ENCODE measurements at places on chromosomes 16 and 17.

DNA sequence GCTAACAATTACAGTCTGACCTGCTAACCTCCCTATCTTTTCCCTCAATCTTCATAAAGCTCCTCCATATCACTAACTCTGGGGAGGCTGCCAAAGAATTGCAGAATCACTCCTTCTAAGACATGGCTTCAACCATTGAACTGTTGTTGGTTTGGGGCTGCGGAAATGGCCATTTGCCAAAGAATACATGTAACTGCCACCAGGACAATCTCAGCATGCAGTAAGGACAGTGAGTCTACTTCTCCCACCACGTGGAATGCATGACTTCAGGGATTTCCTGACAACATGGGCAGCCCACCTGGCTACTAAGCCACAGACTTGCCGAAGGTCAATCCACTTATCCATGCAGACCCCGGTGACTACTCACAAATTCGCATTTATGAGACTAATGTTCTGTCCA, 104.3 kb upstream of the NUDT7 start:
- DNase-seq: no peak

DNA sequence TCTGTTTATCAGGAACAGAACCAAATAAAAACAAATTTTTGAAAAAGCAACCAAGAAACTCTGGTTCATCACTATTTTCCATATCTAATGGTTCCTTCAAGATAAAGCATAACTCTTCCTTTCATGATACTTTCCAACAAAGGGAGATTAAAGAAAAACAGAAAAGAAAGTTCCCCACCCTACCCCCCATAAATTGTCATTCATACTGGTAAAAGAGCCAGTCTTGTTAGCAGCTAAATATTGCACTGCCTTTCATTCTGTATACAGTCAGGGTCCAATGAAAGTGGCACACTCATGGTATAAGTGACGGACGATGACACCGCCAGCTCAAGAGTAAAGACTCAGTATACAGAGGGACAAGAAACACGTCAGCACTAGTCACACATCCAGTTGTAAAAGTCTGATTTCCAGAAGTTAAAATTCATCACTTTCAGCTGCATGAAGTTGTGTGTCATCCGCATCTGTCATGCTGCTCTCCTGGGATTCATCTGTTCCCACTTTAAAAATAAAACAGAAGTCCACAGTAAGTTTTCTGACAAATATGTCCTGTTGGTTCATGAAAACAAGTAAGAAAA, 68.5 kb downstream of the CDC27 start:
- no peak for DNase-seq

- DNase-seq: peak; percentile 23
Measured at GRCh38 chr17:36602030-36602748, 806 bp downstream of the MRM1 start.

GRCh38 chr16:3138342-3138741, 3.5 kb downstream of the ZNF213 start:
- DNase-seq: no peak

DNA sequence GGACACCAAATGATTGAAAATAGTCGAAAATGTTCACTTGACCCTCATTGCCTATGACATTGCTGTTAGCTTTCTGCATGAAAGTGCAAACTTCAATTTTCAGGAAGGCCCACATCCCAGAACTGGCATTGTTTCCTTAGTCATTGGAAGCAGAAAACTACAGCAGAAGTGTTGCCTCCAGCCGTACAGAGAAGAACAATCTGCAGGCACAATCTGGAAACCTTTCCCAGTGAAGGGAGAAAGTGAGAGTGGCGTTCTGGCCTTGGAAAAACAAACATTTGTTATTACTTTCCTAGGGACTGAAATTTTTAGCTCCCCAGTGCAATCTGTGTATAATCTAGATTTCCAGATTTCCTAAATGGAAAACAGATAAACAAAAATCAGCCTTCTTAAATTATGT, 529.5 kb upstream of the RBFOX1 start:
- DNase-seq: no peak

DNA sequence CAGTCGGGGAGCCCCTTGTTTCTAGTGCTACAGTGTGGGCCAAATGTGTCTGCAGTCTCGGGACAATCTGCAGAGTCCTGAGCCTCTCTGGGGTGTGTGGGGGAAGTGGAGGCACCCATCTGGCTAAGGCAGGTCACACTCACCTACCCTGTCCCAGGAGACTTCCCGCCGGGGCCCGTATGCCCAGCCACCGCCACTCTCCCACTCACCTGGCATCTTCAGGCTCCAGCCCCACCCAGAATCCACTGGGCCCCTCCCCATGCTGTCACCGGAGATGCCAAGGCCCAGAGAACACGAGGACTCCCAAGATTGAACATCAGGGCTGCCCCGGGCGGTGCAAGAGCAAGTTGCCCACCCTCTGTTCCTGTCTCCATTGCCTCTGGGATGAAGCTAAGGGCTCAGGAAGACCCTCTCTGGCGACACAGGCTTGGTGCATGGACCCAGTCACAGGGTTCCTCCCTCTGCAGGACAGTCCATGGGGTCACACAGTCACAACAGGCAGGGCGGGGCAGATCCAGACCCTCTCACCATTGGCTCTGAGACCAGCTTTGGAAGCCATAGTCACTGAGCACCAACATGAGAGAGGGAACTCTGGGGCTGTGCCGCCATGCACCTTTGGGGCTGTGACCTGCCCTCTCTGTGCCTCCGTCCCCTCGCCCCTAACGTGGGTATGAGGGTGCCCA, 38.1 kb downstream of the SREBF1 start:
- DNase-seq: no peak

GRCh38 chr16:2205967-2206313, 686 bp downstream of the MLST8 start:
- DNase-seq: no peak

DNA sequence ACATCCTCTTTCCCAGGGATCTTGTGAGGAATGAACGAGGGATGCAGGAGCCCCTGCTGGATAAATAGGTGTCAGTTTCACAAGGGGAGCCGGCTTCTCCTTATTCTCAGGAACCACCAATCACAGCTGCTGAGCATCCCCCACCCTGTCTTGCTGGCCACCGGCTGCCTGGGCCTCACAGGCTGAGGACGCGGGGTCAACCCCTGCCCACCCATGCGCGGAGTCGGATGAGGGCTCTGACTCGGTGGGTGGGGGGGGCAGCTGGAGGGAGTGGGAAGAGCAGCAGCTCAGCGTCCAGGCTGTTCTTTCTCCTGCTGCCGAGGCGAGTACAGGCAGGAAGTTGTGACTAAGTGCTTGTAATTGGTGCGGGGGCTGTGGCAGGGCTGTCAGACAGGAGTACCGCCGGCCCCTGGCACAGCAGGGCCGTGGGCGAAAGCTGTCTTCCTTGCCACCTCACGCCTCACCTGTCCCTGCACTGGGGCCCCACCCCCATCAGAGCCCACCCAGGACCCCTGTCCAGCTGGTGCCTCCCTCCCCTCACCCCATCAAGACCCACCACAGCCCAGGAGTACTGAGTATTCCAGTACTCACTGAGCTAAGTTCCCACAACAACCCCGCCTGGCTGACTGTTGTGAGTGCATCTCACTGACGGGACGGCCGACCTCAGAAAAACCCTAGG, 11.0 kb upstream of the DPEP1 start:
- peak; percentile 77 for DNase-seq
